GM04503 (cell line): ENCODE measurements at places on chromosomes 7 and 10.
A peak's percentile ranks its signal among the peaks of the same experiment; 100 is the strongest.

- peak; percentile 3 for DNase-seq
These were observed 165.6 kb upstream of the KMT2E start for GRCh38 chr7:104848138-104848990.

- peak; percentile 33 for DNase-seq
These were observed 21.0 kb upstream of the HPS1 start for GRCh38 chr10:98467506-98468318.

- DNase-seq: no peak
These were observed 131.8 kb upstream of the WDR11 start for GRCh38 chr10:120719333-120719732.

DNA sequence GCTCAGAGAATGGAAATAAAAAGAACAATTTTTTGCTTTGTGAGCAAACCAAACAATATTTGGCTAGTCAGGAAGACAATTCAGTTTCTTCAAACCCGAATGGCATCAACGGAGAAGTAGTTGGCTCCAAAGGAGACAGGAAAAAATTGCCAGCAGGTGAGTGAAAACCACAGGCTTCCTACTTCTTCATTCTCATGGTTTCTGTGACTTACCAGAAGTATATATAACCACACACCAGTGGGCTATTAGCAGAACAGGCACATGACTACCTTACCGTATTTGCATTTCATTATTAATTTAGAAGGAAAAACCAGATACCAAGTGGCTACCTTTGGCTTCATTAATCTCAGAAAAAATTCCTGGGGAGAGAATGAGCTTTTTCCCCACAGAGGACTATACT lies 8.8 kb downstream of the TDRD1 start:
- DNase-seq: no peak

- DNase-seq: no peak
These were observed 278.0 kb downstream of the CCSER2 start for GRCh38 chr10:84606428-84606827.

GRCh38 chr10:98310701-98311100 lies 42.7 kb upstream of the LOXL4 start:
- no peak for DNase-seq

GRCh38 chr10:73818402-73818801 lies 7.0 kb upstream of the NDST2 start:
- no peak for DNase-seq

- no peak for DNase-seq
These were observed 5.5 kb downstream of the GSTO1 start for GRCh38 chr10:104259999-104260774.

DNA sequence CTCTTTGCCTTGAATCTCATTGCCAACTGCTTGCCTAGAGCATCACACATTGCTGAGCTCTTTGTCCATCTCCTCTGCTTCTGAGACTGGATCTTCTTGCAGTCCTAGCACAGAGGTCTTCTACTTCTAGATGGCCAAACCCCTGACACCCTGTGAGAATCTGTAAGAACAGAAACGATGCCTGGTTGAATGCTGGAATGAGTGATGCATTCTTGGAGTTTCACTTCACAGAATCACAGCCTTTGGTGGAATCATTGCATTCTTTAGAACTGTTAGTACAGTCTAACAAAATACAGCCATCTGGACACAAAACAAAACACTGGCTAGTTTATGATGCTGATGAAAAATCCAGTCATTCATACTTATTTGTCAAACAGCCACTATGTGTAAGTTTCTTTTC lies 141.7 kb upstream of the ITGB1 start:
- DNase-seq: peak; percentile 86

GRCh38 chr7:140577651-140578050 lies 63.0 kb downstream of the DENND2A start:
- DNase-seq: no peak

- no peak for DNase-seq
These were observed 7.1 kb downstream of the SHH start for GRCh38 chr7:155804897-155805825.

- no peak for DNase-seq
These were observed 199.7 kb downstream of the BMPER start for GRCh38 chr7:34104992-34105391.

- DNase-seq: no peak
These were observed 258.8 kb downstream of the XPNPEP1 start for GRCh38 chr10:109664554-109664953.

DNA sequence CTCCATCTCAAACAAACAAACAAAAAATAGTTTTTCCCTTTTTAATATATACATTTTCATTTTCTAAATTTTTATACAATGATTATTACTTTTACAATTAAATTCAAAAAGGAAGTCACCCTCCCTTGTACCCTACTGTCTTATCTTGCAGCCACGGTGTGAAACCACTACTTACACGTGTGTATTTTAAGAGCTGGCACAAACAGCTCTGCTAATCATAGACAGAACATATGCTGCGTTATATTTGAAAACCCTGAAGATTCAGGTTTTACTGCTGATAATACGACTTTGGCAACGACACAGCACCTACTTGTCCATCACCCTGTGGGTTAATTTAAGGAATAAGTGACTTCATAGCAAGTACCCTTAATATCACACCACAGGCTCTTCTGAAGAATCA lies 991 bp downstream of the ANKRD61 start:
- DNase-seq: no peak

GRCh38 chr7:32871624-32872371 lies 19.8 kb downstream of the KBTBD2 start:
- DNase-seq: no peak

GRCh38 chr7:16668049-16668858 lies 22.3 kb downstream of the BZW2 start:
- peak; percentile 99 for DNase-seq

DNA sequence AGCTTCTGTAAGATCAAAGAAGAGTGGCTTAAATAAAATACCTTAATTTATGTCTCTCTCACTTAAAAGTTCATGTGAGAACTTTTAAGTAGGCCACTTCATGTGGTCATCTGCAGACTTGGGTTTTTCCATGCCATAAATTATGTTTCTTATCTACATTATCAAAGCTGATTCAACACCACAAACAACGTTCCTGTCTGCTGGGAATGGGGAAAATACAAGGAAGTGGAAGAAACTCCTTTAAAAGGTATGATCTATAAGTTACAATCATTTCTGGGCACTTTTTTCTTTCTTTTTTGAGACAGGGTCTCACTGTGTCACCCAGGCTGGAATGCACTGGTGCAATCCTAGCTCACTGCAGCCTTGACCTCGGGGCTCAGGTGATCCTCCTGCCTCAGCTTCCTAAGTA lies 16.9 kb upstream of the OTUD1 start:
- DNase-seq: no peak

GRCh38 chr10:88386821-88387773 lies 196.0 kb downstream of the RNLS start:
- DNase-seq: peak; percentile 44

- DNase-seq: no peak
These were observed 256.2 kb downstream of the SDHAF3 start for GRCh38 chr7:97373736-97374135.

GRCh38 chr10:71011141-71011540 lies 122.8 kb upstream of the PCBD1 start:
- no peak for DNase-seq
